Stimulated activated CD8-positive, alpha-beta memory T cell treated with anti-CD3 and anti-CD28 coated beads, Interleukin-4, amount 100 ng/mL, for 4 hours (primary cell): ENCODE measurements at places on chromosomes 4 and X.

DNA sequence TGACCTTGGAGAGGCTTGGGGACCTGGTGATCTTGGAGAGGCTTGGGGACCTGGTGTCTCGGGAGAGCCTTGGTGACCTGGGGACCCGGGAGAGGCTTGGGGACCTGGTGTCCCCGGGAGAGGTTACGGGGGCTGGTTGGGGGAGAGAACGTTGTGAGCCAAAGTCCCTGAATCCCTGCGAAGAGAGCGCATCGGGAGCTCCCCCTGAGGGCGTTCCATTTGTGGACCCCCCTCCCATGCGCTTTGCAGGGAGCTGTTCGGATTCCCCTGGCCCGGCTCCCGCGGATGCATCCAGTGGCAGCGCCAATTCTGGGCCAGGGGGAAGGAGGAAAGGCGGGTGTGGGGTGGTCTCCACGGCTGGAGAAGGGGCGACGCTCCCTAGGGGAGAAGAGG, 13.3 kb downstream of the SHOX start:
- no peak for DNase-seq

GRCh38 chr4:17027495-17027894, 129.1 kb upstream of the LDB2 start:
- DNase-seq = no peak

DNA sequence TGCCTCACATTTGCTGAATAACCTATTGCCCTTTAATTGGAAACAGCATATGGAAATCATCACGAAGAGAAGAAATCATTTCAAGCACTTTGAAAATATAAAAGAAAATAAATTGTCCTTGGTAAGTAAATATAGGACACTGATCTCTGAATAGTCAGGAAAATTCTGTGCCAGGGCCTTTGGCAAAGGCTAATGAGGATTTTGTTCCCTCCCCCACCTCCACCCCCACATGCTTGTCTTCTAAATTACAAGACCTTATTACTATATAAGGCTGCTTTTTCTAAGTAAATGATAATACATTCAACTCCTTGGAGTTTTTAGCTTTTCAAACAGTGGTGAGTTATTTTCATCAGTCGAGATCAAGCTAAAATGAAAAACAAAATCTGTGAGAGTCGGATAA, 15.8 kb downstream of the SYNPO2 start:
- no peak for DNase-seq

DNA sequence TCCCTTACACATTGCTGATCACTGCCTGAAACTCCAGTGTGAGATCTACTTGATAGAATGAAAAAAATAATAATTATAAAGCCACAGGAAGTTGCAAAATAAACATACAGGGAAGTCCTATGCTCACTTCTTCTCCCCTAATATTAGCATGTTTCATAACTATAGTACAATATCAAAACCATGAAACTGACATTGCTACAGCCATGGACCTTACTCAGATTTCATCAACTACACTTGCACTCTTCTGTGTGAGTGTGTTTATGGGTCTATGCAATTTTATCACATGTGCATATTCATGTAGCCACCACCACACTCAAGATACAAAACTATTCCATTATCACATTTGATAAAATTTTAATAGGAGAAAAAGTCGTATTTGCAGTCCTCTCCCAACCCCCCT, 57.3 kb downstream of the SPINK2 start:
- no peak for DNase-seq

DNA sequence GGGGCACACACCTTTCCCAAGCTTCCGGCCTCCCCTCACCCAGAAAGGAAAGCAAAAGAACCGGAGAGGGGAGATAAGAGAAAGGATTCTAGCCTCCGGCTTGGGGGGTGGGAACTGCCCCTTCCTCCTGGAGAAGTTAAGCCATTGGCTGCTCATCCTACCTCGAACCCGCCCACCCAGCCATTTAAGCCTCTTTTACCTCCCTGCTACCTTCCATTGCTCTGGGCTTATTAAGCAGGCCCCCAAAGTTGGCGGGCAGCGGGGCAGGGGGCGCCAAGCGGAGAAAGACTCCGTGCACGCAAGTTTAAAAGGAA, 2.3 kb downstream of the MAML3 start:
- DNase-seq = no peak

GRCh38 chr4:79979785-79980437, 93.1 kb downstream of the ANTXR2 start:
- DNase-seq = no peak

DNA sequence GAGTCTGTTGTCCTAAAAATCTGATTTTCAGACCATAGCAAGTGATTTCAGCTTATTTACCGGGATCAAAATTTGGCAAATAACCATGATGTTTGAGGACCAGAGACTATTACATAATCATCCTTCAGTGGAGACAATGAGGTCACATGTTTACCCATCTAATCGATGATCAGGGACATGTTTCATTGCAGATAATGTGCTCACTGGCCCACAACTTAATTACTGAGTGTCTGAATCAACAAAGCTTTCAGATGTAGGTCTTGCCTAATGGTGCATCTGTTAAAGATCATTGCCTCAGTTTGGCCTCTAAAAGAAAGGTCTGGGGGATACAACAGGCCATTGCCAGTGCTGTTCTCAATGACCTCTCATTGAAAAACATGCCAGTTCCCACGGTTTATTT, 42.8 kb upstream of the KLHL34 start:
- DNase-seq = no peak

GRCh38 chrX:46268412-46268811, 276.8 kb downstream of the ZNF674 start:
- no peak for DNase-seq

GRCh38 chrX:118571836-118572235, 76.2 kb downstream of the DOCK11 start:
- no peak for DNase-seq

- no peak for DNase-seq
Observed at GRCh38 chr4:153781280-153781679, 7.6 kb downstream of the SFRP2 start.

GRCh38 chrX:53494436-53494835, 60.3 kb upstream of the HSD17B10 start:
- DNase-seq = no peak

DNA sequence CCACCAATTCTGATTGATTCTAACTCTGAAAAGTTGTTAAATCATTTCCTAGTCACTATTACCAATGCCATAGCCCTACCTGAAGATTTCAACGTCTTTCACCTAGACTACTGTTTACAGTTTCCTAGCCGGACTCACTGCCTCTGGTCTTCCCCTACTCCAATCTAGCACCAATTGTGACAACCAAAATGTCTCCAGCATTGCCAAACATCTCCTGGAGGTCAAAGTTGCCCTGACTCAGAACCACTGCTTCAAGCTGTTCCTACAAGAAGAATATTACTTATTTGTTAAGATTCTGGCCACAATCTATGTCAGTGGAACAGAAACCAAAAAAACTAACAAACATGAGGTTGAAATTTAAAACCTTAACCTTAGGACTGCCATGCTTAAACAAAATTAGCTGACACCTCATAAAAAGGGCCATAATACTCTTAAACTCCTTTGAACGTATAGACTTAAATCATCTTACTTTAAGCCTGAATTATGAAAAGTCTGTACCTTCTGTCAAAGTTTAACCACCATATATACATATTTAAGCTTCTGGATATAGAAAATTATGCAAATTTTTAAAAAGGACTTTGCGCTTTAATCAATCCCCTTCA, 2.1 kb downstream of the PDS5A start:
- DNase-seq = no peak

DNA sequence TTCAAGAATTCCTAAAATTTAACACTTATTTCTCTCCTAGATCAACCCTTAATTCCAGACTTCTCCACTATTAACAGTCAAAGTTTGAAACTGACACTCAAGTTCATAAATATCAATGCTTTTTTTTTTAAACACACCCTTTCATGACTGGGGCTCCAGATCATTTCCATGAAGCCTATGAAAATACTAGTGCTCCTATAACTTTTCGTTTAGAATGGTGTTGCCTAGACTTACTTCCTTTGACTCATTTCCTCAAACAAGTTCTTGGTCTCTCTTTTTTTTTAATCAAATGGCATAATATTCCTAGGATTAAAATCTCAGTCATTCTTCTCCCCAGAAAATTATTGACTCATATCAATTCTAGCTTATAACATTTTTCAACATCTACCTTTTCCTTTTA, 13.1 kb downstream of the ZMAT1 start:
- no peak for DNase-seq

- no peak for DNase-seq
Observed at GRCh38 chr4:144658015-144658567, 12.1 kb downstream of the HHIP start.

DNA sequence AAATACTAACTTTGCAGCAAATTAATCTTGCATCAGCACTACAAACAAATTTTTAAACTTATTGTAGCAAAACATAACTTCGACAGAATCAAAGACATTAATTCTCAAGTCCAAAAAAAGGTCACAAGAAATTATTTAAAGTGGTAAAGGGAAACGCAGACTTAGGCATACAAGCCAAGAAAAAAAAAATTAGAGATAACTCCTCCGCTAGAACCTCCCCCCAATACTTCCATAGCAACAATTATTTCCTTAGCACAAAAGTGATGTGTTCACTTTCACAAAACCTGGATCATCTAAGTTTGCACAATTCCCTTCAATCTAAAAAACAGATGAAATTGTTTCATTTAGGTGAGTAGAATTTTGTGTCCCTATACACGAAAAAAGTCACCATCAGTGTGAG, 1.1 kb downstream of the LRBA start:
- no peak for DNase-seq

DNA sequence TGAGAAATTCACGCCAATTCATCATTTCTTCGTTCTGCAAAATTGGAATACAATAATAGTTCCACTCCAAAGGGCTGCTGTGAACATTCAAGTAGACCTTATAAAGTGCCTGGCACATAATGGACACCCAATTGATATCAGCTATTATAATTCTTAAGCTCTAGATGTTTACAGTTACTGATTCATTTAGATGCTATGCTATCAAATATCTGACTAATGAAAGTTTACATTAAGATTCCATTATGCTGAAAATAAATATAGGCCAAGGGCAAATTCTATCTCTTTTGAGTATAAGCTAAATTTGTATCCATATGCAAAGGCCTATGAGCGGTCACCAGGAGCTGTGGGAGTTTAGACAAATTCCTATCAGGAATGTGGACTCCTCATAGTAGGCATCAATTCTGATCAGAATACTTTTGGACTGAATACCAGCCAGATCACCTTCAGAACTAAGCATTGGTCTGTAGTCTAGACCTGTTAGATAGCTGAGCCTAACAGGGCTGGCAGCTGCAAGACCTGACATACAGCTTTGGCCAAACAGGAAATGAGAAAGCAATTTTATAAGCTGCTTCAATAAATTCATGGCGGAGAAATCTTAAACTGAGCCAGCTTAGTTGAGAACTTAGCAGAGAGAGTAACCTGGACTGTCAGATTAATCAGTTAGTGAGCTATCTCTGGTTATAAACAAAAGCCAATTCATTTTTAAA, 384.3 kb upstream of the ACTRT1 start:
- DNase-seq = no peak

DNA sequence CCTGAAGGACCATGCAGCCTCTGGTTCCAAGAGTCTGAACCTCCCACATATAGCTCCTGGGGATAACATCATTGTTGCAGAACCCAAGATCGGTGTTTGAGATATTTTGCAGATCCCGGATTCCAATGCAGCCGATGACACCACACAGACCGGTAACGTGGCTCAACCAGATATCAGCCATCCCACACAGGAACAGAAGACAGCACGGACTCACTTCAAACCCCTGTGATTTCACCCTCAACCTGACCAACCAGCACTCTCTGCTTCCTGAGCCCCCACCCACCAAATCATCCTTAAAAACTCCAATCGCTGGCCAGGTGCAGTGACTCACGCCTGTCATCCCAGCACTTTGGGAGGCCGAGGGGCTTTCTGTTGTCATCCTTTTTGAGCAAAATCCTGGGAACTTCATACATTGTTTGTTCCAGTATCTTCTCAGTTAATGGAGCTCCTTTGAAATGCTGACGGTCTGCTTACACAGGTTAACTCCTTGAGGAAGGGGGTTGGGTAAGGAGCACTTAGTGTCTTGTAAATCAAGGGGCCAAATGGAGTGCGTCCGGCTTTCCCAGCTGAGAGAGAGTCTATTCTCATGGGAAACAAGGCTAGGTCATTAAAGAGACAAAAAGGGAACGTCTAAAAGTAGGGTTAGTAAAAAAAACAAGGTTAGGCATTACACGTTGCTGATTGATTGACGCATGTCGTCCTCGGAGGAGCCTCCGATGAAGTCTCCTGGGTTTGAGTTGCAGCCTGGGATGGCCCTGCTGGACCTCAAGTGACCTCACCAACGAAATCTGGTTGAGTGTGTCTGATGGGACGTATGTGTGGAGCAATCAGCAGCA, 230.4 kb downstream of the CRLF2 start:
- no peak for DNase-seq

GRCh38 chrX:67622053-67622585, 78.3 kb downstream of the AR start:
- no peak for DNase-seq

DNA sequence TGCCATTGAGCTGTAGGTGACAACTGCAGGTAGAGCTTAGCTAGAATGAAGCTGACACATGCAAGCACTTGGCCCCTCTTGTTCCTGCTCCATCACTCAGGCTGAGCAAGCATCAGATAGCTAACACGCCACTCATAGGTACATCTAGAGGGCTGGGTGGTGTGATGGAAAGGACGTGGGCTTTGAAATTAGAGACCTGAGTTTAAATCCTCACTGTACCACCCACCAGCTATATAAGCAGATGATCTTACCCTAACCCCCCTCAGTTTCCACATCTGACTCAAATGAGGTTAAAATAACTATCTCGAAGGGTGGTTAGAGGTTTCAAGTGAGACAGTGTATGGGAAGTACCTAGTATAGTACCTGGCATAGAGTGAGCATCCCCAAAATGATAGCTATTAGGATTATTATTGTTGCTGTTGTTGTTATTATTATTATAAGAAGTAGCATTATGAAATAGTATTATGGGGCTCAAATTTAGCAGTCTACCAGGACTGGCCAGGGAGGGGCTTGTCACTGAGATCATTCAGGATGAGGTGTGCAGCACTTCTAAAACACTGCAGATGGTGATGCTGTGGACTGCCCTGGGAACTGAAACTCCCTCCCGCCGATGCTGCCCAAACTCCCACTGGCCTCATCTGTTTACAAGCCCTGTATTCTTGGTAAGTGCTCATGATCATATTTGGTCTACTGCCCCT, 59.0 kb downstream of the REELD1 start:
- DNase-seq = no peak

- no peak for DNase-seq
Observed at GRCh38 chr4:139568206-139568955, 12.4 kb upstream of the SETD7 start.

GRCh38 chr4:986428-986878, 391 bp upstream of the IDUA start:
- no peak for DNase-seq

GRCh38 chr4:185573651-185574199, 38.4 kb upstream of the PDLIM3 start:
- DNase-seq = no peak

DNA sequence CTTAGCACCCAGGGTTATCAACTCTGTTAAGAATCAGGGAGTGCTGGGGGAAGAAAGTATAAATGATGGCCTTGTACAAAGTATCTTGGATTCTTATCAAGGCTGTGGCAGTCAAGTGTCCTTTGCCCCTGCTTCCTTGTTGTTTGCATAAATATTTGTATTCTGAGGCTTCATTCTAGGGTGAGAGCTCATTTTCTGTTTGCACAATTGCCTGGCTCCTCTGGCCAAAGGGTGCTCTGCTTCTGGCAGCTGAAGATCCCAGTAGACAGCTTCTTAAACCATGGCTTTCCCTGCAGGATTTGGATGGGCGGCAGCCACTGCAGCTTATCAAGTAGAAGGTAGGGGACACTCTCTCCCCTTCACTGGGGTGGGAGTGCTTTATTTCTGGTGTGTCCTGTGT, at the start of gene GBA3:
Gene GBA3, plus strand, starts transcription at position 202 of the 400 bp plus-strand sequence.
- DNase-seq = no peak
